ENCODE measurements at places on chromosomes 6 and 20.

DNA sequence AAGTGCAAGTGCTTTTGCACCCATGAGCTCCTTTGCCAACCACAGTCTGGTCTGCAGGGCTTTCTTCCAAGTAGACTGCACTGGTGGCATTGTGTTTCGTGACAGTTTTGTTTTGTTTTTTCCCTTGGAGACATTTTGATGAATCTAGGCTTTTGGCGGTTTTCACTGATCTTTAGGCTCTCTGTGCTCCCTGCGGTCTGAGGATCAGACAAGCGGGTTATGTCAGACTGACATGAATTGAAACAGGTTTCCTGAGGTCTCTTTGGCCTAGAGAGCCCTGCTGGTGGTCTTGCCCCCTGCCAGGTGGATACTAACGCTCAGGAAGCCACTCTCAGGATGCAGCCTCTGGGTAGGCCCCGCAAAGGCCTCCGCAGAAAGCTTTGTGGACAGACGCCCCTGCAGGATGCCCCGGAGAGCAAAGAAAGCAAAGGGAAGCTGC is 555.4 kb upstream of the AGPAT4 start:
- DNase-seq = no peak

GRCh38 chr20:37389241-37389747 is 43.4 kb downstream of the SRC start:
- no peak for DNase-seq

GRCh38 chr6:47852727-47853126 is 70.9 kb downstream of the OPN5 start:
- no peak for DNase-seq

DNA sequence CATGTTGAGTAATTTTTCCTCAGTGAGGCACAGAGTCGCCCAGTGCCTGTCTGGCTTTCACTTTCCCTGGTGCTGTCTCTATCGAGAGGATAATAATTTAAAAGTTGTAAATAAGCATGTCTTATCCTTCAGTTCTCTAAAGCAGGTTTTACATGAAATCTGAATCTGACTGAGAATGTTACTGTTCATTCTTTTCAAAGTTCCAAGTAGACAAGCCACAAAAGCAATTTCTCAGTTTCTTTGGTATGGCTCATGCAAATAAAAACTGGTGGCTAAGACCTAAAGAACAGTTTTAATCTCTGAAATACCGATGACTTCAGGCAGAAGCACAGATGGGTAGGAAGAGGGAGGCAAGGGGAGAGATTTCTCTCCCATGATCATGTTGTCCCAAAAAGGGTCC is 87.6 kb upstream of the GCM1 start:
- no peak for DNase-seq

GRCh38 chr6:112253498-112253840 is 898 bp downstream of the LAMA4 start:
- DNase-seq = no peak

GRCh38 chr6:105748737-105749161 is 337.4 kb upstream of the PRDM1 start:
- DNase-seq = no peak

Measured in nephron progenitor cell (in vitro differentiated cells).